Left ventricle myocardium superior (tissue), 1 donor: ENCODE measurements at places on chromosomes 3 and 15. TPM values are rescaled to one million over a fixed set of nuclear protein-coding genes. Genes with fewer than 3 reads are reported as not detected.

ACKR2 gene
- total RNA-seq: 0.92 TPM

GOLGA6L10 gene
- 0.07 TPM for total RNA-seq

HCLS1 gene
- 11.1 TPM for total RNA-seq

LRRC31 gene
- total RNA-seq: not detected

TARS3 gene
- total RNA-seq: 35.0 TPM

B3GNT5 gene
- 2.1 TPM for total RNA-seq

WDR48 gene
- 33.1 TPM for total RNA-seq

SLC9A9 gene
- 5.6 TPM for total RNA-seq

HOMER2 gene
- 59.4 TPM for total RNA-seq

SLC28A1 gene
- total RNA-seq: 0.50 TPM

MESP2 gene
- 0.20 TPM for total RNA-seq

PIF1 gene
- 0.42 TPM for total RNA-seq

CHRNA5 gene
- total RNA-seq: 4.4 TPM

PRTG gene
- total RNA-seq: 0.77 TPM

CYP11A1 gene
- 0.55 TPM for total RNA-seq

PPARG gene
- total RNA-seq: 24.0 TPM

PP2D1 gene
- not detected for total RNA-seq

OIP5 gene
- total RNA-seq: not detected

AADACL2 gene
- total RNA-seq: not detected

CASR gene
- not detected for total RNA-seq

PRSS50 gene
- 0.10 TPM for total RNA-seq

INKA1 gene
- 1.7 TPM for total RNA-seq

CKMT1B gene
- total RNA-seq: 0.25 TPM

LRTM1 gene
- not detected for total RNA-seq
